ENCODE measurements at places on chromosomes 11 and 22.
A peak's percentile ranks its signal among the peaks of the same experiment; 100 is the strongest.

- no peak for DNase-seq
Observed at GRCh38 chr22:41725510-41726110, 26.3 kb downstream of the MEI1 start.

GRCh38 chr11:84247926-84248325, 961.8 kb upstream of the CCDC90B start:
- no peak for DNase-seq

DNA sequence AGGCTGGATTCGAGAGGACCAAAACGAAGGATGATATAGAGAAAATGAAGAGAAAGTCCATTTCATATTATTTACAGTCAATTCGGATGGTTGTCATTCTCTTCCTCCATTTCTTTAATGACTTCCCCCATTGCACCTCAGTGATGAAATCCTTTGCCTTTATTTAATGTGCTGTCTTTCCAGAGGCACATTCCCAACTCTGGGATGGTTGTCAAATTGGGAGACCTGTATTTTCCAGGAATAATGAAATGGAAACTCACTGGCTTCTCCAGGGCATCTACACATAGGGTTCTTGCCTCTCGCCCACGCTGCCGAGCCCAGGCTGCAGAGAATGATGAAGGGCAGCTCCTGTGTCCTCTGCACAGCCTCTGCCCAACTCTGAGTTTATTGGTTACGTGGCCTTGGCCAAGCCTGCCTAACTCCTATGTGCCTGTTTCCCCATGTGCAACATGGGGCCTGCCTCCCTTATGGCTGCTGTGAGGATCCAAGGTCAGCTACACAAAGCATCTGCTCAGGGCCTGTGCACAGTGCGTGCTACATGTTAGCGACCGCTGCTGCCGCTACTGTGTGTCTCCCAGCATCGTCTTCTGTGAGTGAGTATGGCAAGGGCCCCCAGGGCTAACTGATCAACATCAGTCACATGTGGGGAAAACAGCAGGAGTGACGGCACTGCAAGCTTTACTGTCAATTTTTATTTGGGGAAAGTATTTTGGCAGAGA, 81.5 kb upstream of the BID start:
- DNase-seq, result no peak

- peak; percentile 23 for DNase-seq
Observed at GRCh38 chr11:68212421-68213134, 518 bp downstream of the KMT5B start.

GRCh38 chr11:126352934-126353801, 2.3 kb upstream of the ST3GAL4 start:
- no peak for DNase-seq

GRCh38 chr22:27930331-27931060, 11.4 kb upstream of the PITPNB start:
- no peak for DNase-seq

- no peak for DNase-seq
Observed at GRCh38 chr11:49851971-49852389, 100.2 kb upstream of the OR4C13 start.

- DNase-seq, result no peak
Observed at GRCh38 chr11:89633135-89633705, 76.9 kb upstream of the TRIM77 start.

- DNase-seq, result no peak
Observed at GRCh38 chr11:77154381-77155081, 26.5 kb downstream of the MYO7A start.

- DNase-seq, result no peak
Observed at GRCh38 chr11:94866231-94866822, 98.2 kb downstream of the AMOTL1 start.

Data from NCI-H1930 (cell line).